ENCODE measurements at places on chromosomes 2 and 18.
A peak's percentile ranks its signal among the peaks of the same experiment; 100 is the strongest.

DNA sequence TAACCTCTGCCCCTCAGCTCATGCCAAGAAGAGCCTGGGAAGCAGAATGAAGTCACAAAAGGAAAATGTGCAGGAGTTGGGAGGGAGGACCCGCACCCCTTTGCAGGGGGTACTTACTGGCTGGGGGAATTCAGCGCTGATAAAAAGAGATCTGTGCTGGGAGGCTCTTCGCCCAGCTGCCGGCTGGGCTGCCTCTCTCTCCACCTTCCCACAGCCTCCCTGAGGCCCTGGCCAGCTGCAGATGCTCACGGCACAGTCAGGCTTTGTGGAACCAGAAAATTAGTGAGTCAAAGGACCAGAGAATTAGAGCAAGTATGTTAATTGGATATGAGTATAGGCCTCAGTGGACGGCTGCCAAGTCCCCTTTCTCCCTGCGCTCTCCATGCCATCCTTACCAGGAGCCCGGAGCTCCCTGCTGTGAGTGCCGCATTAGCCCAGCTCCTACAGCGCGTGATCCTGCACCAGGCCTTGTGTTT, 181.7 kb upstream of the SH3BP4 start:
- no peak for DNase-seq

- DNase-seq = no peak
Observed at GRCh38 chr18:75223687-75224347, 13.2 kb downstream of the TSHZ1 start.

GRCh38 chr2:177262958-177263450, 1.5 kb downstream of the NFE2L2 start:
- no peak for DNase-seq

DNA sequence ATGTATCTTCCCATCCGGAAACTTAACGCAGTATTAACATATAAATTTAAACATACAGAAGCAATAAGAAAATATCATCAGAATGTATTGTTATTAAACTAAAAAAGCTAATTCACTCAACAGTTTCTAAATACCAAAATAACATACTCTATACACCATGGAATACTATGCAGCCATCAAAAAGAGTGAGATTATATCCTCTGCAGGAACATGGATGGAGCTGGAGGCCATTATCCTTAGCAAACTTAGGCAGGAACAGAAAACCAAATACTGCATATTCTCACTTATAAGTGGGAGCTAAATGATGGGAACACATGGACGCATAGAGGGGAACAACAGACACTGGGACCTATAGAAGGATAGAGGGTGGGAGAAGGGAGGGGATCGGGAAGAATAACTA, 127.1 kb downstream of the CD226 start:
- no peak for DNase-seq

DNA sequence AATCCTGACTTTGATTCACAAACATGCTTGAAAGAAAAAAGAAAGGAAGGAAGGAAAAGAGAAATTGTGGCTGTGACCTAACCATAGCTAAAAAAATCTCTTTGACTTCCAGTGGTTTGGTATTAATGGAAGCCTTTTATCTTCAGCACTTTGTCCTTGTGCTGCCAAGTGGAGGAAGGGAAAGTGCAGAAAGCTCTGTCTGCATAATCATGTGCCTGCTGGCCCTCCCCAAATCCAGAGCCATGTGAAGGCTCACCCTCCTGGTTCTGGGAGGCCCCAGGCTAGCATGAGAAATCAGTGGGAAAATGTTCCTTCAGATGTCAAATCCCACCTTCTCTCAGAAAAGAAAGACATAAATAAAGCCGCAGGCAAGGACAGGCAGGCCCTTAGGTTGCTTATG, 48.3 kb upstream of the BMPR2 start:
- DNase-seq = no peak

DNA sequence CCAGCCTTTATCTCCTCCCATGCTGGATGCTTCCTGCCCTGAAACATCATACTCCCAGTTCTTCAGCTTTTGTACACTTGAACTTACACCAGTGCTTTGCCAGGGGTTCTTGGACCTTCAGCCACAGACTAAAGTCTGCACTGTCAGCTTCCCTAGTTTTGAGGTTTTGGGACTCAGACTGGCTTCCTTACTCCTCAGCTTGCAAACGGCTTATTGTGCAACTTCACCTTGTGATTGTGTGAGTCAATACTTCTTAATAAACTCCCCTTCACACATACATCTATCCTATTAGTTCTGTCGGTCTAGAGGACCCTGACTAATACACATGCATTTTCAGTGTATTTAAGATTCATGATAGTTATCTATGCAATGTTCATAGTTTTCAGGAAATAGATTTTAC, 35.8 kb upstream of the ZNF804A start:
- DNase-seq = no peak

- no peak for DNase-seq
Observed at GRCh38 chr2:96396095-96396494, 60.5 kb downstream of the NCAPH start.

GRCh38 chr18:12520442-12520992, 112.8 kb downstream of the PRELID3A start:
- DNase-seq = no peak

DNA sequence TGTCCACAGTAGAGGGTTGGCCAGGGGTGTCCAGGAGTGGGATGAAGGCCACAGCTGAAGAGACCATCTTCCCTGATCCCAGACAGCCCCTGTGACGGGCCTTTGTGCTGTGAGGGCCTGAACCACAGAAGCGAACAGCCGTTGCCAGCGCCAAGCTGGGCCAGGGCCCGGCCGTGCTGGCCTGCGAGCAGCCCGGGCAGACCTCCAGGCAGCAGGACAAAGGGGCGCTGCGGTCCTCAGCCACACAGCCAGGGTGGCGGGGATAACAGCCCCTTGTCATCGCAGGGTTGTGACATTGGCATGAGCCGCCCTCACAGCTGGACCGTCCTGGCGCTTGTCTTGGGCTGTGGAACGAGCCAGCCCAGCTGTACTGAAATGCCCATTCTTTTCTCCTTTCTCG, 161.1 kb downstream of the FAM210A start:
- no peak for DNase-seq

DNA sequence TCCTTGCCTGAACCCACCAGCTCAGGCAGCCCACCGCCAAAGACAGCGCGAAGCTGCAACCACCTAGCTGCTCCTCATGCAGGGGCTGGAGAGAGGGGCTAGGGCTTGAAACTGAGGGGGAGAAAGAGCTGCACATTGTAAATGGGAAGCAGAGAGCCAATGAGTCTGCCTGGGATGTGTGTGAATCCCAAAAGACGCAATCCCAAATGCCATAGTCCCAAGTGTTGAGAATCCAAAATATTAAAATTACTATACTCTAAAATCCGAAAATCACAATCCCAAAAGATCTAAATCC, 9.4 kb downstream of the AMER3 start:
- no peak for DNase-seq

GRCh38 chr2:673615-674320, 3.4 kb downstream of the TMEM18 start:
- no peak for DNase-seq

- no peak for DNase-seq
Observed at GRCh38 chr2:63768051-63768450, 73.6 kb upstream of the UGP2 start.

DNA sequence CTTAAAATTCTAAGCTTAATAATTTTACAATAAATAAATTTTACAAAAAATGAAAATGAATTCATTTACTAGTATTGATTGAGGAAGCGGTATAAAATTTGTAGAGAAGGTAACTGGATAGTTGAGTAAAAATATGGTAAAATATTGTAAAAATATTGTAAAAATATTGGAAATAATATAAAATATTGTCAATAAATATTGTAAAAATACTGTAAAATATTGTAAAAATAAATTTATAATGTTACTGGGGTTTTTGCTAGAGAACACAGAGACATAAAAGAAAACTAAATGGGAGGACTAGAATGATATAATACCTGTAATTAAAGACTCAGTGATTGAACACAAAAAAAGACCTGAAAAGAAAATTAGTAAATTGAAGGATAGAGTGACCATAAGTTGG, 546.3 kb upstream of the NETO1 start:
- DNase-seq = no peak

GRCh38 chr18:13437796-13438506, 219.4 kb downstream of the LDLRAD4 start:
- DNase-seq = peak; percentile 34

Measured in T-helper 9 cell (primary cell).